ENCODE measurements at places on chromosomes 6 and 20.

GRCh38 chr20:37161830-37162549 lies 17.1 kb upstream of the RPN2 start:
- DNase-seq = no peak

DNA sequence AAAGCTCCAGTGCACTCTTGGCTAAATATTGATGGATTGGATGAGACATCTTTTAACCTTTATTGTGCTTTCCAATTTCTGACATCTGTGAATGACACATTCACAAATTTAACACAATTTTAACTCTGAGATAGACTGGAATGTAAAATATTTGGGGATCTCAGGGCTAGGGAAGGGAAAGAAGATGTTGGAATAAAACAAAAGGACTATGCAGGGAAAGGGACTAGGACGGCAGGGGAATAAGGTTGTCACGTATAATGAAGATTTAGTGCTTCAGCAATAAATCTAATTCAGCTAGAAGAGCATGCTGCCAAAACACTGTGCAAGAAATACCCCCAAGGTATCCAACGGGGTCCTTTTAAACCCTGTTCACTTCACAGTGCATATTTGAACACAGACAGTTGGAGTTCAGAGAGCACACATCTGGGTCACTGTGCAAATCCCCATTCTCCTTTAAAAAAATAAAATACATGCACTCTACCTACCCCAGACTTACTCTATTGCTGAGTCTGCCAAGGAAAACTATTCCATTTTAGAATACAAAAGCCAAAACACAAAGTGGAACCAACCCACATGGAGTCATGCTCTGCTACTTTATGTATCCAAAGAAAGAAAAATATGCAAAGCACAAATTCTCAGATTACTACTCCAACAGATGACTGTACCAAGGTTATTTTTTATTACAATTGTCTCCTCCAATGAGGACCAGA lies 151.0 kb upstream of the RSPO3 start:
- peak; percentile 62 for DNase-seq

GRCh38 chr20:3084283-3084985 lies at the start of gene AVP:
Gene AVP (minus strand): TSS chr20:3084724. CDS start chr20:3084674, 50 bp downstream.
- peak; percentile 73 for DNase-seq

DNA sequence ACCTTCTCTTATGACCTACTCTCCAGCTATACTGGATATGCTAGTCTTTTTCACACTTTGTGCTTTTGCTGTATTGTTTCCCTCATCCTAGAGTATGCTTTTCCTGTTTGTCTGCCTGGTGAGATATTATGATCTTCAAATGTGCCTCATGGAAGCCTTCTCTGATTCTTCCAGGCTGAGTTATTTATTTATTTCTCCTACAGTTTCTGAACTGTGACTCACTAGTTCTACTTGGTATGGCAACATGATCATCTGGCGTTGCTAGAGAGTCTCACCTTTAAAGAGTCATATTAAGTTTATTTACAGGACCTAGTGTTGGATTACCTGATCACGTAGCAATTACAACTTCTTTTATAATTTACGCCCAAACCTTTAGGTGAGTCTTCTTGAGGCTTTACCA lies 81.2 kb upstream of the HDAC2 start:
- DNase-seq = no peak

- no peak for DNase-seq
Observed at GRCh38 chr6:122818866-122819265, 29.8 kb downstream of the SMPDL3A start.

DNA sequence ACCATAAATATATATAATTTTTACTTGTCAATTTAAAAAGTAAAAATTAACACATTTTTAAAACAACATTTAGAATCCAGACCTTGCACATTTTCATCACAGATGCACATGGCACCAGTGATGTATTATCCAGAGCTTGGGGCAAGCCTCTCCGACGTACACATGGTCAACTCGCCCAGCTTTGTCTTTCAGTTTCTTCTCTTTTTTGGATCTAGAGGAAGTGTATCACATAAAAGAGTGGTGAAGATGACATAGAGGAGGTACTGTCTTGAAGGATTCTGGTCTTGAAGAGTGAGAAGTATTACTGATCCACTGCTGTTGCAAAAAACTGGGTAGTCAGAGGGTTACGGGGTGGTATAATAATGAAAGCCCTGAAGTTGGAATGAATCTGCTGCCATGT lies 46.9 kb upstream of the TAB2 start:
- no peak for DNase-seq

GRCh38 chr20:21020659-21021471 lies 85.3 kb downstream of the LINC00237 start:
- DNase-seq = no peak

DNA sequence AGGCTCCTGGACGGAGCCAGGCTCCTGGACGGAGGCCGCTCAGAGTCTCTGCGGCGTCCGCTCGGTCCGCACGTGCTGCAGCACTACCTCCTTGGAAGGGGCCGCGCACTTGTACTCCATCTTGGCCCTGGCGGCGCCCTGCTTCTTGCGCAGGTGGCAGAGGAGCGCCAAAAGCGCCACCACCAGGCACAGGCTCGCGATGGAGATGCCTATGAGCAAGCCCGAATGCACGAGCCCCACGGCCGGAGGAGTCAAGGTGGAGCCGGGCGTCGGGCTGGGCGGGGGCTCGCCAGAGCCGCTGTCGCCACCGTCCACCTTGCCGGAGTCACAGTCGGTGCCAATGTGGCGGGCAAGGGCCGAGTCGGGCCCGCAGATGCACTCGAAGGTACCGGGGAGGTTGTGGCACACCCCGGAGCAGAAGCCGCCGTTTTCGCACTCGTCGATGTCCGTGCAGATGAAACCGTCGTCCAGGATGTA lies 1.7 kb downstream of the THBD start:
- DNase-seq = no peak

DNA sequence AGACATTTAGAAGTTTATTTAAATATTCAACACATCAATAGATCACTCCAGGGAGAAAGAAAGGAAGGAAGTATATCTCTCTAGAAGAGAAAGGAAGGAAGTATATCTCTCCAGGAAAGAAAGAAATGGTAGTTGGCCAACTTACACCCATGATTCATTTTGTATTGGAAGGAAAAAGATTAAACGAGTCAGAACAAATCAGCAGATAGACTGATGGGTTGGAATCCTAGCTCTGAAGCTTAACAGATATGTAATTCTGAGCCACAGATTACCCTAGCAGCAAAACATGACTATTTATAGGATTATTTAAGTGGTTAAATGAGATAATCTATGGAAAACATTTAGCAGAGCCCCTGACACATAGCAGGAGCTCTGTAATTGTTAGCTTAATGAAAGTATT lies 27.1 kb downstream of the COL12A1 start:
- no peak for DNase-seq

- no peak for DNase-seq
Observed at GRCh38 chr6:54366667-54367327, 58.6 kb downstream of the TINAG start.

GRCh38 chr20:53768329-53768728 lies 174.7 kb upstream of the ZNF217 start:
- DNase-seq = no peak

- no peak for DNase-seq
Observed at GRCh38 chr20:1909097-1909496, 13.9 kb downstream of the SIRPA start.

GRCh38 chr20:20368418-20369249 lies 730 bp downstream of the INSM1 start:
- peak; percentile 85 for DNase-seq

- DNase-seq = no peak
Observed at GRCh38 chr6:75758061-75758460, 9.0 kb downstream of the MYO6 start.

- no peak for DNase-seq
Observed at GRCh38 chr6:38528196-38528965, 111.3 kb downstream of the BTBD9 start.

DNA sequence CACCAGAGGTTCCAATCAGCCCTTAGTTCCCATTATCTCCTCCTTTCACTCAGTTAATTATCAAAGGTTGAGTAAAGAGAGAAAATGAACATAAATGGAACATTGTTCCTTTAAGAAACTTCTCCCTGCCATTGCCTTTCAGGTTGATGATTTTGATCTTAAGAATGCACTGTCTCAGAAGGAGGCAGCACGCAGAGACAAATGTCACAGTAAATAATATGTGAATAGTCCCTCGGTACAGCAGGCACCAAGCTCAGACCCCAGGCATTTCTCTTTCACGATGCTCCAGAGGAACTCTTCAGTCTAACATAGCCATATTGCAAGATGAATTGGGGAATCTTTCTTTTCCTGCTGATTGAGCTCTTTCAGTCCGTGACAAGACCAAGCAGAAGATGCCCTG lies 435.3 kb upstream of the SPTLC3 start:
- no peak for DNase-seq

DNA sequence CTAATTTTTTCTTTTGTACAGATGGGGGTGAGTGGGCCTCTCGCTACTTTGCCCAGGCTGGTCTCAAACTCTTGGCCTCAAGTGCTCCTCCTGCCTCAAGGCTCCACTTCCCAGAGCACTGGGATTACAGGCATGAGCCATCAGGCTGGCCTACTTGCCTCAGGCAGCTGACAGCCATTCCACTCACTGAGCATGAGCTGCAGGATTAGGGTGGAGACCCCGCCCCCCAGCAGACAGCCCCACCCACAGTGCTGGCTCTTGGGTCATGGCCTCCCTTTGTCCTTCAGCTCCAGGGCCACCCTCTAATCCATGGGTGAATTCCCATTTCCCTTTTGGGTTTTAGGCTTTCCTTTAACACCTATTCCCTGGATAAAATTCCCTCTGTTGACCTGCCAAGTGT lies 82.1 kb downstream of the BFSP1 start:
- DNase-seq = no peak

DNA sequence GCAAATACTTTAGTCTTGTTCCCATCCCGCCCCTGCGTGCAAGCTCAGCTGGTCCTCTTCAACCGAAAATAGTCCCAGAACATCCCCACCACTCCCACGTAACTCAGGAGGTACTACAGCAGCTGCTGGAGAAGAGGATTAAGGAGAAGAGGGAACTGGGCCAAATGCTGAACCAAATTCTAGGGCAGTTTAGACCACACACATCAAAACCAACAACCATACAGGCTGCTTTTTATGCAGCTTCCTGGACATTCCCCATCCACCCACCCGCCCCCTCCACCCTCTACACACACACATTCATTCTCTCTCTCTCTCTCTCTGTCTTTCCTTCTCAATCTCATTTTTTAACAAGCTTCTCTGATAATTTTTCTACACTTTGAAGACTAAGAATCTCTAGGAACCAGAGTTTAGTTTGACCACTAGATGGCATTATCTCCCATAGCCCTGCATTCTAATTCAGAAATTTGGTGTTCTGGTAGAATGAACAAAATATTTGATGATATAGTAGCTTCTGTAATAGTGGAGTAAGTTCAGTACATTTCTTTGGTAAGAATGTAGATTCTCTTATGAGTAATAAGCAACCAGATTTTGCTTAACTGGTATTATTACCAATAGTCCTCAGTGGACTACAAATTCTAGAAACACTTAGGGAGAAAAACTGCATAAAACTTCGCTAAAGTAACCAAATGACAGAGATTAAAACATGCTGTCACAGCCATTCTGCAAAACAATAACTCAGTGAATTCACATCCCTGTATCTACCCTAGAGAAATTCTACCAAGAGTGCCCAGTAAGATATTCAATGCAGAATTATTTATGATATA lies 52.1 kb upstream of the BEND6 start:
- DNase-seq = no peak

DNA sequence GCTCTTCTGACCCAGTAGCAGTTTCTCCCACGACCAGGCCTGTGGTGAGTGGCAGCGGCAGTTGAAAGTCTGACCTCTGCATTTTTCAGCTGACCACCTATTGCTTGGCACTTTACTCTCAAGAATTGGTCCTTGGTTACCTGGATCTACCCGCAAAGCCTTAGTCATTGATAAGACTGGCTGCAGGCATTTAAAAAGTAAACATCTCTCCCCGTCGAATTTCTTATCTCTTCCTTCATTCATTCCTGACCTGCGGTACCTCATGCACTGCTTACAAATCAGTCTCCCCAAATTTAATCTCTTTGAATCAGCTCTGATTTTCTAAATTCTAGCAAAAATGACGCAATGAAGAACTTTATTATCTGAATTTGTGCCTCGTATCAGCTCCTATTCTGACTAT lies 26.1 kb upstream of the IPCEF1 start:
- no peak for DNase-seq

- no peak for DNase-seq
Observed at GRCh38 chr6:73728548-73729205, 32.7 kb downstream of the CD109 start.

GRCh38 chr6:72619883-72620696 lies 1.8 kb upstream of the KCNQ5 start:
- peak; percentile 91 for DNase-seq

- no peak for DNase-seq
Observed at GRCh38 chr6:49698478-49698877, 14.9 kb downstream of the CRISP2 start.
